ENCODE measurements at places on chromosomes 11 and 22.

DNA sequence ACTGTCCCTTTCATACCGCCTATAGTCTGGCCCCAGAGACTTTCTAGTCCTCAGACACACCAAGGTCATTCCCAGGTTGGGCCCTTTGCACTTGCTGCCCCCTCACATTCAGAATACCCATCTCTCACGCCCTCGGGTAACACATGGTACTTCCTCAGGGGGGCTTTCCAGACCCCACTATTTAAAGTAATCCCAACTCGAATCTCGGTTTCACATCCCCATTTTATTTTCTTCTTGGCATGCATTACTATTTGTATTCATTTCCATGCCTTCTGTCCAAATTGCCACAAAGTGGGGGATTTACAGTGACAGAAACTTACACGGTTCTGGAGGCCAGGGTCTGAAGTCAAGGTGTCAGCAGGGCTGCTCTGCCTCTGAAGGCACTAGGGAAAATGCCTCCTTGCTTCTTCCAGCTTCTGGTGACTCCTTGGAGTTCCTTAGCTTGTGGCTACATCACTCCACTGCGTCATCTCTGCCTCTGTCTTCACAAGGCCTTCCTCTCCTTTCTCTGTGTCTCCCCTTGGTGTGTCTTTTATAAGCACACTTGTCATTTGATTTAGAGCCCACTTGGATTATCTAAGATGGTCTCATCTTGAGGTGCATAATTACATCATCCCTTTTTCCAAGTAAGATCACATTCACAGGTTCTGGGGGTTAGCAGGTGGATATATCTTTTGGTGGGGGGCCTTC, 15.1 kb downstream of the RCN1 start:
- no peak for DNase-seq

DNA sequence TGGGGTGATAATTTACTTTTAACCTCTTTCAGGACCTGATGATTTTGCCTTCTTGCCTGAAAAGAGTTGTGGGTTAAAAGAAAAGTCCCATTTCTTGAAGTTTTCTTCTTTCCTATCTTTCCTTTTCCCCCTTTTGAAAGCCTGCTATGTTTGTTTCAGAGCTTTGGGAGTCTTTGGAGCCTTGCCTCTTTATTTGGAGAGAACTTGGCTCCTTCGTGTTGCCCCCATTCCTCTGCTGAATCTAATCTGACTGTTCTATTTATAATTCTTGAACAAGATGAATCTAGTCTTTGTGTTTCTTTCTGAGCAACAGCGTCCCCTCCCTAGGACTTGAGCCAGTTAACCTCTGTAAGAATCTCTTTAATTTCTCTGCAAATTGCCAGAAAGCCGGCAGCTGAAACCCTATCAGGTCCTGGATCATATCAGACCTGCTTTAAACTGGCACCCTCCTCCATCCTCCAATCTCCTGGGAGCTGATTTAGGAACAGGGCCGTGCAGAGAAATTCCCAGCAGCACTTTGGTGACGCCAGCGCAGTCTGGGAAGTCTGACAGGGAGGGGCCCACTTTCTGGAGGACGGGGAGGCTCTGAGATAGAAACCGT, 289.1 kb upstream of the SORL1-AS1 start:
- DNase-seq: no peak

DNA sequence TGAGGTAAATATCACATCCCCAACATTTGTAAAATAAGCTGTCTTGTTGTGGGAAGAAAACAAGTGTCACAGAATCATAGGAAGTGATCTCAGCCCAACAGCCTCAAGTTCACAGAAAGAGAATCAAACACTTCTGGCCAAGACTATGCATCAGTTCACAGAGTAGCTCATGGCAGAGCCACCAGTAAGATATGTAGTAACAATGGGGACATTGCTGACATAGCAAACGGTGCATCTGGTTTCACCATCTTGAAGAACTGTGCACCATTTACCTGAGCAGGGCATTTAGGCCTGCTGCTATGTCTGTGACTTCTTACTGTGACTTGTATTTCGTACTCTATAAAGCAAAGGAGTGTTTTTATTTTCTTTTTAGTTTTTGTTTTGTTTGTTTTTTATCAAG, 585.3 kb upstream of the FAT3 start:
- DNase-seq: no peak

- no peak for DNase-seq
Measured at GRCh38 chr11:107751082-107751481, 39.2 kb upstream of the SLN start.

- DNase-seq: peak; percentile 31
Measured at GRCh38 chr11:129639300-129639699, 176.3 kb upstream of the TMEM45B start.

GRCh38 chr11:47593934-47594855, at the start of gene C1QTNF4:
C1QTNF4 (minus strand) TSS chr11:47594411; CDS start chr11:47590810, 3,601 bp downstream.
- DNase-seq: no peak

DNA sequence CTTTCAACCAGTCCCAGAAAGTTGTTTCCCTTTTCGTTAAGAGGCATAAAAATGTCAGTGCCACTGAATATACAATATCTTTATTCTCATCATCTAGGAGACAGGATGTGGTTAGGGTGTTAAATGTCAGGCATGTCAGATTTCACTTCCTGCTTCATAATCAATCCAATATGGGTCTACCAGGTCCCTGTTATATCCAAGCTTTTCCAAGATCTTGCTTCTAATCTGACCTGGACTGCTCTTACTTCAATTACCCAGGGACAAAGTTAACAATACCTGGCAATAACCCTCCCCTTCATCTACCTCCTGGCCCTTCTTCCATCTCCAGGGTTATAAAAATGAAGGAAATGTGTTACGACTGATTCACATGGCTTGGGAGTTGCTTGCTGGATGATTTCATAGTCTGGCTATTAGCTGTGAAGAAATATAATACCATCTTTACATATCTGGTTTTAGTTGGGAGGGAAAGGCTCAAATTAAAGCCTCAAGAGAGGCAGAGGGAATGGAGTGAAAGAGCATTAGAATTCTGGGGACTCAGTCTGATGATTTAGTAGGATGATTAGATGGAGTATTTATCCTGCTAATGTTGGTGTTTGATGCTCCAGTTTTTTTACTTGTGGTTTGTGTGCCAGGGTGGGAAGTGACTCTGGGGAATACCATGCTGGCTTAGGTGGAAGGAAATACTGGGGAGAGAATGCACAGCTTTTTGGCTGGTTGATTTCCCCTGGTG, 534.3 kb downstream of the ETS1 start:
- DNase-seq: no peak

Data from stimulated activated CD8-positive, alpha-beta memory T cell treated with anti-CD3 and anti-CD28 coated beads, Interleukin-15, amount 100 ng/mL, for 48 hours (primary cell).